ENCODE measurements at places on chromosomes 16 and 17.
A peak's percentile ranks its signal among the peaks of the same experiment; 100 is the strongest.

DNA sequence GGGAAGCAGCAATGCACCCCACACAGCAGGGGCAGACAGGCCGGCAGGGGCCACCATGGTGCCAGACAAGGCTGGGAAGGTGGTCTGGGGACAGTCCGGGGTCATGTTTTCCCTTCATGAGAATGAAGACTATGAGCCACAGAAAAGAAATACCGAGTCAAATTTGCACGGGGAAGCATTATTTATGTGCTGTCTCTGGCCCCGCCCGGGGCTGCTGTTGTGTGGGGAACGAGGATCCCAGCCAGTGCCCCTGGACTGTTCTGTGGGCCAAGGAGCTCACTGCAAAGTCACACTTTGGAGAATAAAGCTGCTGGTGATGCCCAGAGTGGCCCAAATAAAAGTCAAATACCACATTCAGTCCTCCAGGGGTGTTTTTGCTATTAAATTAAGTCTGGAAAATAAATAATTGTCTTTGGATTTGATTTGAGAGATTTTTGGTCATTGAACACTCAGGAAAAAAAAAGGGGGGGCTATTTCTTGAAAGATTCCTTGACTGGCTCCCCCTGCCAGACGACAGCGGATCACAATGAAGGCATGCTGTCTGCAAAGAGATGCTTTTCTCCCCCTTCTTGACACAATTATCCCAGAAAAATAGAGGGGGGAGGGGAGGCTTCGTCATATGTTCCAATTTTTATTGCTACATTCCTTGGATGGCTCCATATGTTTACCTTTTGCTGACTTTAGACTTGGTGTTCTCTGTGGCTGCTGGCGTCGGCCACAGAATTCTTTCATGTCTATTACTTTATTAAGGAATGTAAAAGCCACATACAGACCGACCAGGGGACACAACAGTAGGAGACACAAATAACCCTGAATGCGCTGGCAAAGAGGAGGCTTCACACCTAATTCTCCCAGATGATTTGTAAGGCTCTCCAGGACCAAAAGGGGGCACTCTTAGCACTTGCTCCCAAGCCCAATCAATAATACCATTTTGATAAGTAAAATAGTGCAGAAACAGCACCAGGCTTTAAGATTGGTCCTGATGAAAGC lies 27.1 kb upstream of the ANKFN1 start:
- DNase-seq: peak; percentile 31

DNA sequence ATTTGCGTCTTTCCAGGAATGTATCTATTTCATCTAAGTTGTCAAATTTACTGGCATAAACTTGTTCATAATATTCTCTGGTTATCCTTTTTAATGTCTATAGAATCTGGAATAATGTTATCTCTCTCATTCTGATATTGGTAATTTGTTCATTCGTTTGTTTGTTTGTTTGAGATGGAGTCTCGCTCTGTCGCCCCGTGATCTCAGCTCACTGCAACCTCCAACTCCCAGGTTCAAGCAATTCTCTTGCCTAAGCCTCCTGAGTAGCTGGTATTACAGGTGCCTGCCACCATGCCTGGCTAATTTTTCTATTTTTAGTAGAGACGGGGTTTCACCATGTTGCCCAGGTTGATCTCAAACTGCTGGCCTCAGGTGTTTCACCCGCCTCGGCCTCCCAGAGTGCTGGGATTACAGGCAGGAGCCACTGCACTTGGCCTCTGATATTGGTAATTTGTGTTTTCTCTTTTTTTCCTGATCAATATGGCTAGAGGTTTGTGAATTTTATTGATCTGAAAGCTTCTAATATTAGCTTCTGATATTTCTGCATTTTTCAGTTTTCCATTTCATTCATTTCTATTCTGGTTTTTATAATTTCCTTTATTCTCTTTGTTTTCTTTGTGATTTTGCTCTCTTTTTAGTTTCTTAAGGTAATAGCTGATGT lies 59.5 kb downstream of the RBBP6 start:
- no peak for DNase-seq

DNA sequence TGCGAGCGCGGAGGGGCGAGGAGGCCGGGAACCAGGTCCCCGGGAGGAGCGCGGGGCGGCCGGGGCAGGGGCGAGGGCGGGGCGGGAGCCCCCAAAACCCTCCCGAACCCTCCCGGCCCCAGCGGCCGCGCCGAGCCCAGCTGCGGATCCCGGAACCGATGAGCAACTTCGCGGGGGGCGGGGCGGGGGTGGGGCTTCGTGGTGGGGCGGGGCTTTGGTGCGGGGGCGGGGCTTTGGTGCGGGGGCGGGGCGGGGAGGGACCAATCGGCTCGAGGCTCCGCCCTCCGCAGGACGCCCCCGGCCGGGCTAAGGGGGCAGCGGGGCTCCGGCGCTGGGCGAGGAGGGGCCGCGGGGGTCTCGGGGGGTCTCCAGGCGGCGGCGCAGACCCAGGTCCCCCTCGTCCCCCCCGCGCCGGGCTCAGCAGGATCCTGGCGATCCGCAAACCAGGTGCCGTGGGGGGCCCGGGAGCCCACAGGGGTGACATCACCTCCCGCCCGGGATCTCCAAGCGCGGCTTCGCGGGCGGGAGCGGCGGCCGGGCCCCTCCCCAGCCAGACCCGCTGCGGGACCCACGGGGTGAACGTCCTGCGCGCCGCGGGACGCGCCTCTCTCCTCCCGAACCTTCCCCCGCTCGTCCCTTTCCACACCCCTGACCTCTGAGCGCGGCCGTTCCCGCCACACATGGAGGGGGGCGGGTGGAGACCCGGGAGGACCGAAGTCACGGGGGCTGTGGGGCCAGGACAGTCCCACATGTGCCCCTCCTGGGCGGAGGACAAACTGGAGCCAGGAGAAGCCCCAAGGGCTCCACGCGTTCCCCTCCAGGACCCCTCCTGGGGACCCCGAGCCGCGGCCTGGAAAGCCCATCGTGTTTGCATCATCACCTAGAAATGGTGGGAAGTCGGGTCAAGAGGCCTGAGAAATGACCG lies at the start of gene ABR:
TSS of gene ABR (minus strand) at position 164 of the 925 bp plus-strand sequence. CDS start 254 bp downstream, outside the sequence.
- no peak for DNase-seq

DNA sequence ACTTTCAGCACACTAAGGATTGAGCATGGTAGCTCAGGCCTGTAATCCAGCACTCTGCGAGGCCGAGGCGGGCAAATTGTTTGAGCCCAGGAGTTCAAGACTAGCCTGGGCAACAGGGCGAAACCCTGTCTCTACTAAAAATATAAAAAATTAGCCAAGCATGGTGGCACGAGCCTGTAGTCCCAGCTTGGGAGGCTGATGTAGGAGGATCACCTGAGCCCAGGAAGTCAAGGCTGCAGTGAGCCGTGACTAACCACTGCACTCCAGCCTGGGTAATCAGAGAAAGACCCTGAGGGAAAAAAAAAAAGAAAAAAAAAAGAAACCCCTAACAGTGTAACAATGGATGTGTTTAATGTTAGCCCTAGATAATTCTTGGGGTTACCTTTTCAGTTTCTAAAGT lies 24.0 kb downstream of the PARN start:
- no peak for DNase-seq

DNA sequence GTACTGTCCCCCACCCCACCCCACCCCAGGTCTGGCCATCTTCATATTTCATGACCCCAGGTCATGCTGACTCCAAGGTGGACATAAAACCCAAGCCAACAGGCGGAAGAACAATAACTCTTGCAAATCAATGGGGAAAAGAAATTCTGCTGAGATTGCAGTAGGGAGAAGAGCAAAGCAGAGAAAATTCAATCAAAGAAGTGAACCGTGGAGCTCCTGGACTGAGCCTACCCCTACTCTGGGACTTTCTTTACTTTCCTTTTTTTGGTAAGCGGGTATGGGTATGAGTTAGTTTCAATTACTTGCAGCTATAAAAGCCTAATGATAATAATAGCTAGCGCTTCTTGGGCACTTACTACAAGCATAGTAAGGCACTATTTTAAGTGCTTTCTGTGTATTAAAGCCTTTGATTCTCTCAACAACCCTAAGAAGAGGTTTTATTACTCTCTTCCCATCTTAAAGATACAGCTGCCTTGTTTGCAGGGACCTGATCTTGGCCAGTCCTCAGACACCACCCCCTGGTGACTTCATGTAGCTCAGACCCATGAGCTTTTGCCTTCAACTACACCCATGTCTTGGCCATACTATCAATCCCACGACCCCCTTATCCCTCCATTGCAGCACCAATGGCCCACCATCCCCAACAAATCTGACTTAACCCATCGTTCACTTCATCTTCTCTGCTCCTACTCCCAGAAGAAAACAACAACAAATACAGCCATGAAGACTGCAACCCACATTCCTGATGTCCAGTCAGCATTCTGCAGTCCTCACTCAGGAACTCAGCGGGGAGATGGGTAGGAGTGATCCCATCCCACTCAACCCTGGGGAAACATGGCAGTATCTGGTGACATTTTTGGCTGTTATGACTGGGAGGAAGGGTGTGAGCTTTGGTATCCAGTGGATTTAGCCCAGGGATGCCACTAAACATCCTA lies 4.4 kb downstream of the GGA2 start:
- no peak for DNase-seq

DNA sequence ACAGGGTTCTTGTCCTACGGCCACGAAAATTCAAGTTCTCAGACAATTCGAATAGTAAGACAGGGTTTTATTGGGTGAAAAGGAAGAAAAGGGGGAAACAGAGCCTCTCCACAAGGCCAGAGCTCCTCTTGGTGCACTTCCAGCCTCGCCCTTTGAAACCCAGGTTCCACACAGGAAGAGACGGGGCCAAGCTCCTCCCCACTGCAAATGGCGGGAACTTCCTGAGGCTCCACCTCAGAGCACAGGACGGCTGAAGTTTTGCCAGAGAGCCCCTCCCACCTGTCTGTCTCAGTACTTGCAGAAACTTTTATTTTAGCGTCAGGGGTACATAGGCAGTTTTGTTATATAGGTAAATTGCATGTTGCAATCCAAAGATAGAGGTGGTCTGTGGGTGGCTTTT lies 165.7 kb upstream of the CDH8 start:
- no peak for DNase-seq

DNA sequence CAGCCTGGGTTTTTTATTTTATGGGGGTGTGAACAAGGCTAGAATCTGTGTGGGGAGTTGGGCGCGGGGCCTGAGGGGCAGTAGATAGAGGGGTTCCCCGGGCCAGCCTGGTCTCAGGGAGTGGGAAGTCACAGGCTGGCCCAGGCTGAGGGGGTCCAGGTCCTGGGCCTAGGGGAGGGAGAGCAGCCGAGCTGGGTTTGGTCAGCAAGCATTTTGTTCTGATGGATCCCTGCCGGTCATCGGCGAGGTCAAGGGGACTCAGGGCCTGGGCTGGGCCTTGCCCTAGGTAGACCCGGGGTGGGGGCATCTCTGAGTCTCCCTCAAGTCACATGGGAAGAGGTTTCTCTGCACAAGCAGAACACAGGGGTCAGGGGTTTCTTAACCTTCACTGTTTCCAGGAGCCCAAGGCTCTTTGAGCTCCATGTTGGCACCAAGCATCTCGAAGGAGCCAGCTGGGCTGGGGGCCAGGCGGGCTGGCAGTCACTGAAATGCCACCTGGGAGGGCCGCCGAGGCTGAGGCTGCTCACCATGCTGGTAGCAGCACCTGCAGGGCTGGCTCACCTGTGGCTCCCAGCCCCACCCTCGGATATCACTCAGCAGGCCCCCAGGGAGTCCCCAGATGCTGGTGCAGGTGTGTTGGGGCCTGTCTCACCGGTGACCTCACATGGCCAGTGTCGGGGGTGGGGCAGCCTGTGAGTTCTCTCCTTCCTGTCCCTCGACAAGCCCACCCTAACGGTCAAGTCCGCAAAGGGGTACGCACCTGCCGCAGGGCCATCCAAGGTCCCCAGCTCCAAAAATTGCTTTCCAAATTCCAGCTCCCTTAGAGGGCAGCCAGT lies 41.0 kb downstream of the SLC7A5 start:
- DNase-seq: peak; percentile 77
